HFFc6 (cell line): ENCODE measurements at places on chromosomes 7 and 10.

- no peak for DNase-seq
Measured at GRCh38 chr10:11154333-11154732, 136.7 kb downstream of the CELF2 start.

DNA sequence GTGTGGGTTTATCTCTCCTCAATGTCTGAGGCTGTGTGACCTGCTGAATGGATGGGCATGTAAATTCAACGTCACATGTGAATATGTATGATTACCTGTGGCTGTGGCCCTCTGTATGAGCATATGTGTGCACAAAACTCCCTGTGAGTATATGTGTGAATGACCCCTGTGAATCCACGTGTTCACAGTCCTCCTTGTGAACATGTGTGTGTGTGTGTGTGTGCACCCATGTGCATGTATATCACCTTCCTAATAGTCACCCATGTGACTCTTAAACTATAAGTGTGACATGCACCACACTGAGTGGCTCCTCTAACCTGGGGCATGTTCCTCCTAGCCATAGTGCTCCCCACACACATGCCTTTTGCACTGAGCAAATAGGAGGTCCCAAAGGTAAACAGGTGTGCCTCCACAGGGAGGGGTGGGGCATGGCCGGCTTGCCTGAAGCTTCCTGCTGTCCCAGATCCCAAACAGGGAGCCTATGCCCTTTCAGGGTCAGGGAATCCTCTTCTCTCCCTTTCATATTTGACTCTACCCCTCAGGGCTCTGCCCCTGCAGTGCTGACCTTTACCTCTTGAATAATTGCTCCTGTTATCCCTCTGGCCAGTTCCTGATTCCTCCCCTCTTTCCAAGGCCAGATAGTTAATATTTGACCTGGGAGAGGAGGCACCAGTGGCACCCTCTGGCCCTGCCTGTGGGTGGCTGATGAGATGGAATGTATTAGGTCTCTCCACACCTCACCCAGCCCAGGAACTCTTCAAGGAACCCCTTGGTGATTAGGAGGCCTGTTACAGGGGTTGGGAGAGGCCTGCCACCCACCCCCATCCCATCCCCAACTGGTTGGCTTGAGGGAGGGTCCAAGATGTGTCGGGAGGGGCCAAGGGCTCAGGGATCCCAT, 1.9 kb downstream of the SEMA4G start:
- DNase-seq = no peak

GRCh38 chr7:23191022-23191421, 9.2 kb downstream of the NUP42 start:
- DNase-seq = no peak

GRCh38 chr10:102657984-102658724, 13.9 kb downstream of the TRIM8 start:
- DNase-seq = no peak

GRCh38 chr10:58853668-58854067, 322.8 kb upstream of the PHYHIPL start:
- DNase-seq = no peak

GRCh38 chr10:74419491-74419951, 268.5 kb downstream of the ADK start:
- no peak for DNase-seq

DNA sequence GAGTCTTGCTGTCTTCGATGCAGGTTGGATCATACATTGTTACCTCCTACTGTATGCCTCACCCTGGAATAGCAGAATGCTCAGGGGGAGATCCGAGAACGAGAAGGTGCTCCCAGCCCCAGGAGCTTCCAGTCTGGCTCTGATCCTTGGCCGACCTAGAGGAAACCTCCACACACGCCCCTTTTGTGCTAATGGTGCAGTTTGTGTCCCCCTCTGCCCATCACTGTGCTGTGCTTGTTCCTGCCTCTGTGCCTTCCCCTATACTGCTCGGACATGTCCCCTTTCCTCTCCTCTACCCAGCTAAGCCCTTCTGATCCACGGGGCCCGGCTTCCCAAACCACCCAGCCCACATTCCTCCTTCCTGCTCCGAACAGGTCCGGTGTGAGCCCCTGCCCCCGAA, 32.5 kb downstream of the ZNF775 start:
- DNase-seq = no peak

GRCh38 chr10:94307046-94307615, 55.6 kb downstream of the NOC3L start:
- no peak for DNase-seq

- no peak for DNase-seq
Measured at GRCh38 chr7:131267631-131268030, 60.0 kb upstream of the MKLN1 start.

DNA sequence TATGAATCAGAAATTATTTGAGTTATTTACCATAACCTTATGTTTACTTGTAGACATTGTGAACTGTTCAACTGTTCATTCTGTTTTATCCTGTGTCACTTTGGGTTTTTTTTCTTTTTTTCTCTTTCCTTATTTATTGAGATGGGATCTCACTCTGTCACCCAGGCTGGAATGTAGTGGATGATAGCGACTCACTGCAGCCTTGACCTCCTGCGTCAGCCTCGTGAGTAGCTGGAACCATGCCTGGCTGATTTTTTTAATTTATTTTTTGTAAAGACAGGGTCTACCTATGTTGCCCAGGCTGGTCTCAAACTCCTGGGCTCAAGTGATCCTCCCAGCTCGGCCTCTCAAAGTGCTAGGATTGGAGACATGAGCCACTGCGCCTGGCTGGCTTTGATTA, 97.1 kb downstream of the CSTF2T start:
- DNase-seq = peak; percentile 1

DNA sequence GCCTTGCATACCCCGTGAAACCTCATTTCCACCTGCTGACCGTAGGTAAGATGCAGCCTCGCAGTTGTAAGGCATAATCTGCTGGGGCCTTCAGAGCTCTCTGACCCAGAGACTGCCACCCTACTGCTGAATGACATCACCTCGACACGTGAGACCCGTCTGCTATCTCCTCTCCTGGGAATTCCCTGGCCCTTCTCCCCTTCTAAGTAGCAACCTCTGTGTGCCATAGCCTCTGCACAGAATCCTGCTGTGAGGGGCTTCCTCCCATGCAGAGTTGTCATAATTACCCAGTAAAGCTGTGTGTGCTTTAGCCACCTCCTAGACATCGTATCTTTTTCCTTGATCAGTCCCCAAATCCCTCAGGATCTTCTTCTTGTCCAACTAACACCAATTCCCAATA, 106.7 kb downstream of the CACNB2 start:
- no peak for DNase-seq

- DNase-seq = peak; percentile 94
Measured at GRCh38 chr10:97543025-97543546, 29.5 kb upstream of the ANKRD2 start.

- DNase-seq = no peak
Measured at GRCh38 chr10:5975641-5976473, 1.5 kb downstream of the IL15RA start.

DNA sequence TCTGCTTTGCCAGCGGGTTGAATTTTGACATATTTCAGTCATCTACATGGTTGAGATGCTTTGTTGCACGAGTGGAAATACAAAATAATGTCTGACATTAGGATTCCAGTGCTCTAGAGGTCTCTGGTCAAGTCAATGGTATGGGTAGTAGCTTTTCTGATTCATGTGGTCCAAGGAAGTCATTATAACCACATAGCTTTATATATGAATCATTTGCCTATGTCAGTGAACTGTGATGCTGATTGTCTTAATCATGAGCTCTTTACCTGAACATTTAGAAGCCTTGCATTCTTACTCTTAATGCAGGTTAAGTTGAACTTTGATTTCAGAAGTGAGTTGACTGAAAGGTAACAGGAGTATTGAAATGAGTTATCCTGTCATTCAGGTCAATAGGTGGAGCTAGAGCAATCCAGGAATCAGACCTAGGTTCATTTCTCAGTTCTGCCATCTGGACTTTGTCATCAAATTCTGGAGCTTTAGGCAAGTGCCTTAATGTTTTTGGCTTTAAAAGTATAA, 3.3 kb downstream of the MAPK8 start:
- DNase-seq = peak; percentile 77

DNA sequence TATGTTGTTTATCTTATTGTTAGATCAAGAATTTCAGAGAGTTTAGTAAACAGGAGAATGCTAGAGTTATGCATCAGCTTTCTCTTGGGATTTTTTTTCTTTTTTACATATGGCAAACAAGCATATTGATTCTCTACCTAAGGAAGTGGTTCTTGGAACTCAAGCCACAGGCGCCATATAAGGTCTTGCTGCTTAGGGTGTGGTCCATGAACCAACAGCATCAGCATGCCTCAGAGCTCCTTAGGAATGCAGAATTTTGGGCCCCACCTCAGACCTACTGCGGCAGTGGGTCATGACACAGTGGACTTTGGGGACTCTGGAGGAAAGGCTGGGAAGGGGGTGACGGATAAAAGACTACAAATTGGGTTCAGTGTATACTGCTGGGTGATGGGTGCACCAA, 230.8 kb downstream of the SKAP2 start:
- DNase-seq = no peak

DNA sequence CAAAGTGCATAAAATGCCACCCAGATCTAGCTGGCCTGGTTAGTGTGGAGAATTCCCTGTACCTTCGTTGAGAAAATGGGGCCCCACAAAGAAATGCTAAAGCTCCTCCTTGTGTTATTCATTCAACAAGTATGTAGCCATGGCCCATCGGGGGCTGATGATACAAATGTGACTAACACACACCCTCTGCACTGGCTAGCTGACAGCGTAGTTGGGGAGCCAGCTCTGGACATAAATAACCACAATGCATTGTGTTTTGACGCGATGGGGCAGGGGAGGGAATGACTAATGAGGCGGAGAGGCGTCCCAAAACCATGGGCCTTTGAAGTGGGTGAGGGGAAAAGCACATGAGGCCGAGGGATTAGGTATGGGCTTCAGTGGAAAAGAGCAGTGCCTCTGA, 28.2 kb upstream of the ASL start:
- peak; percentile 96 for DNase-seq

- DNase-seq = no peak
Measured at GRCh38 chr10:50538555-50539398, 85.0 kb downstream of the SGMS1 start.

DNA sequence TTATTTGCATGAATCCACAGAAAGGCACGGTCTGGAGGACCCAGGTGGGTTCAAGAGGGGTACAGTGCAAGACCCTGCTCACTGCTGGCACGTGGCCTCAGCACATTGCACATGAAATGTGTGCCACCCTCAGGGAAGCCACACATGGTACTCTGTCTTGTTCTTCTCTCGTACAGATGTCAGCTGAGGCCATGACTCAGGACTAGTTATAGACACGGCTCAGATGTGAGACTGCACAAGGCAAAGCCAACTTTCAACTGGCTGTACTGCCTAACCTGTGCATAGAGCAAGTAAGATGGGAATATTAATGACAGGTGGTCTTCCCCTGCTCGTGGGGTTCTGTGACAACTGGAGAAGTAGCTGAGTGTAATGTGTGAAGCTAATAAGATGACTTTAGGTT, 249.4 kb upstream of the CTBP2 start:
- DNase-seq = no peak

DNA sequence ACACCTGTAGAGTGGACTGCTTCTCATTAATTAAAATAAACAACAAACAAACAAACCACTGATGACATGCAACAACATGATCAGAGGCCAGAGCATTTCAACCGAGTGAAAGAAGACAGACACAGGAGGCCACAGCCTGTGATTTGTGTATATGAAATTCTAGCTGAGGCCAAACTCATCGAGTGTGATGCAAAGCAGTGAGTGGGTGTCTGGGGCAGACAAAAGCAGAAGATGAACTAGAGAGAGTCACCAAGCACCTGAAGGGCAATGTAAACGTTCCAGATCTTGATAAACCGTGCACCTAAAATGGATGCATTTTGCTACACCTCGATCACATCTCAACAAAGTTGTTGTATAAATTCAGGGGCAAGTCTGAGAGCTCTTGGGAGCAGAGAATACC, 108.4 kb downstream of the KLF6 start:
- no peak for DNase-seq

- no peak for DNase-seq
Measured at GRCh38 chr7:155153676-155154075, 83.6 kb downstream of the HTR5A start.
